ENCODE measurements at places on chromosomes 7 and 10.

GRCh38 chr7:102431617-102432298 is 1.6 kb upstream of the ORAI2 start:
- peak; percentile 55 for DNase-seq

- no peak for DNase-seq
Measured at GRCh38 chr7:80640846-80641245, 2.4 kb downstream of the CD36 start.

DNA sequence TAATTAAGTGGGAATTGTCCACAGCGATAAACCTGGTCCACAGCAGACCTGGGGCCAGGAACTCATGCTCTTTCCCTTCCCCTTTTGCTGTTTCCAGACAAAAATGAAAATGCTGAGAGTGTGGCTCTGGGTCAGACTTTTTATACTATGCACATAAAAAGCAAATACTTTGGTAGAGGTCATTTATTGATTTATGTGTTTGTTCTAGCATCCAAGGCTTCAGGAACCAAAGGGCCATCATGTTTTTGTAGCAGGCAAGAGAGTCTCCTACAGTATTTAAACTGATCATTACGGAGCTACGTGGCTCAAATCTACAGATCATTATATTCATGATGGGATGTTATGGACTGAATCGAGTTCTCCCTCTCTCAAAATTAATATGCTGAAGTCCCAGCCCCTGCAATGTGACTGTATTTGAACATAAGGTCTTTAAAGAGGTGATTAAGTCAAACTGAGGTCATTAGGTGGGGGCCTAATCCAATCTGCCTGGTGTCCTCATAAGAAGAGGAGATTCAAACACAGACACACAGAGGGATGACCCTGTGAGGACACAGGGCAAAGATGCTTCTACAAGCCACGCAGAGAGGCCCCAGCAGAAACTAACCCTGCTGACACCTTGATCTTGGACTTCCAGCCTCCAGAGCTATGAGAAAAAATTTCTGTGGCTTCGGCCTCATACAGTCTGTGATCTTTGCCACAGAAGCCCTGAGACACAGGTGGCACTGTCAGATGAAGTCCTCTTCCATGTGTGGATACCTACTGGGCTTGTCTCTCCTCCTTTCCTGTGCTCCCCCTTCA is 46.1 kb upstream of the RNF32 start:
- DNase-seq, result no peak

DNA sequence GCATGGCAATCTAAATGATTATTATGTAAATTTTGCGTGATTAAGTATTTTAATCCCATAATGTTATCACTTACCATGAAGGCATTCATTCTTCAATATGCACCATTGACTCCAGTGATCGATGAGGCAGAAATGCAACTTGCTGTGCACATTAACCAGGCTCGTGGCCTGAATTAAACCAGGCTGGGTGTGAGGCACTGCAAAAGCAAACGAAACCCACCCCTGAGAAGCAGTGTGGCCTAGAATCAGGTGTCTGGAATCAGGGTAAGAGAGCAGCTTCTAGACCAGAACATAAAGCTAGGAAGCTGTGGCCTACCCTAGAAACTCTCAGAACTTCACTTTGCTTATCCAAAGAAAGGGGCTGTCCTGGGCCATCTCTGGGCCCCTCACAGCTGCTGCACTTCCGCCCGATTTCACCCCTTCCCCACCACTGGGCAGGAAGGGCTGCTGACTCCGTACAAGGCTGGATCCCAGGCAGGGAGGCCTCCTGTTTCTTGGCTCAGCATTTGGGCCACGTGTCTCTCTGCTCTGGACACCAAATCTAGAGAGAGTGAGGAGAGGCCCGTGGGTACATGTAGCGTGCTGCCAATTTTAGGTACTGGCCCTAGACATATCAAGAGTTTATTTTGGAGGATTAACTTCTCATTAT is 4.4 kb downstream of the PTPRE start:
- no peak for DNase-seq

GRCh38 chr7:136938476-136938875 is 70.0 kb downstream of the CHRM2 start:
- no peak for DNase-seq

DNA sequence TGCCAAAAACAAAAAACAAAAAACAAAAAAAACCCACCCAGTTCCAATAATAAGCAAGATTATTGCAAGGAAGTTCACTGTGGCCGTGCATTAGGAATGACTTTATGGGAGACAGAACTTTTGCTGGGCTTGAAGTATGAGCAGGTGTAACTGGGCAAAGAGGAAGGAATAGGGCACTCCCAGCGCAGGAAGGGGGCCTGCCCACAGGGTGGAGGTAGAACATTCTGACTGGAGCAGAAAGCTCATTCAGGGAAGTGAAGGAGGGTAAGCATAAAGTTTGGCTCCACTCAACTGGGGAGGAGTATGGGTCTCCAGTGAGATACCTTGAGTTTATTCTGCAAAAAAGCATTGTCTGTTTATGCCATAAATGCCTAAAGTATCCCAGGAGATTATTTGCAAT is 42.1 kb upstream of the WIPF3 start:
- DNase-seq, result no peak

DNA sequence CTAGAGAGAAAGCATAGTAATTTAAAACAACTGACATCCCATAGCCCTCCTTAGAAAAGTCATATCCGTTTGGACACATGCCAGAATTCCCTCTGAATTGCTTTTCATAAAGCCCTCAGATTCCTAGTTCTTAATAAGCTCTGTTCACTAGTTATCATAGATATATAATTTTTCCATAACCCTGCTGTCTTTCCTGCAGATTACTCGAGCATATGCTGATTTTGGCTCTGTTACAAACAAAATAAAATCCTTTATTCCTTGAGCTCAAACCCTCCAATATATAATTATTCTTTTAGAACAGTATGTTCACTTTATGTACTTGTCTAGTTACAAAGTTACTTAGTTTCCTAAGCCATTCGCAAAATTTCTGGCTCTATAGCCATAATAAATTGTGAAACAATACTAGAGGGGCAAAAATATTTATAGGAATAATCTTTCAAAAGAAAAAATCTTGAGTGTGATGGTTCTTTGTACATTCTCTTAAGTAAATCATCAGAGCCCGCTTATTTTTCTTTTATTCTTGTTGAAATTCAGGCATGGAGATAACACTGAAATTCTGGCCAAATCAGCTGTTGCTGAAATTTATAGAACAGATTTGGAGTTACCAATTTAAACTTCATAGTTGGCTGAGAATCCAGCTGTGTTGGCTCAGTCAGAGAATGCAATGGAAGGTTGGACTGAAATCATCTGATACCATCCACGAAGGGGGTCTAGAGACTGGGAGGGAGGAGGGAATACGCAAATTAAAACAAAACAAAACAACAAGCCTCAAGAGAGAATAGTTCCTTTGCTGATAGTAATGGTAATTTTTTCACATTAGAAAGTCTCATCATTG is 146.1 kb upstream of the TMEM196 start:
- DNase-seq, result no peak

- DNase-seq, result no peak
Measured at GRCh38 chr10:103327906-103328305, 23.0 kb downstream of the PCGF6 start.

- no peak for DNase-seq
Measured at GRCh38 chr10:131838966-131839742, 61.7 kb upstream of the PPP2R2D start.

All from stimulated activated CD4-positive, alpha-beta T cell treated with anti-CD3 and anti-CD28 coated beads, Interleukin-1b, Interleukin-23, amount 100 ng/mL, for 48 hours (primary cell).